ENCODE measurements at places on chromosomes 5 and 9.

DNA sequence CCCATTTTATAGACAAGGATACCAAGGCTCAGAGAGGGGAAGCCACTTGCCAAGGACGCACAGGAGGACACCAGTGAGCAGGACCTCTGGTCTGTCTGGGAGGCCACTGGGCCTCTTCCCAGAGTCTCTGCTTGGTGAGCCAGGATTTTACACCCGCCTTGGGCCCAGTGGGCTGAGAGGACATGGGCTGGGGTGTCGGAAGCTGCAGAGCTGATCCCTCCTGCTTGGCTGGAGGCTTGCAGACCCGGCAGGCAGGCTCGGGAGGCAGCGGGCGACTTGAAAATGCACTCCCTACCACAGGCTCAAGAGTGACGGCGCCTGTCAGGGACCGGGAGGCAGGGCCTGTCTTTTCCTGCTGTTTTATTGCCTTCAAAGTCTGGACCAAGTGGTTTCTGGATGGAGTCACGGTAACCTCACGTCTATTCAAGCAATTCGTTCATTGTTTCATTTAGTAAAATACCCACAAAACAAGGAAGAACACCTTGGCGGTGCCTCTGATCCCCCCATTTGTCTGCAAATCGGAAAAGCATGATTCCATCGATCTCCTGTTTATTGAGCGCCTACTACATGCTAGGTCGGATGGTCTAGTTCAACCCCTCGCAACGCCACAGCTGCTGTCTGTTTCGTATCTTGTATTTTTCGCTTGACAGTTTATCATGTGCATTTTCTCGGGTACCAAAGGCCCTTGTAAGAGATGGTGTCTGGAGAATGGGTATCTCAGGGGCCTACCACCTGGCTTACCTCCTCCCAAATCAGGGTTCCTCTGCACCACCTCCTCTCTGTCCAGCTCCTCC, 108.1 kb upstream of the IER5L start:
- DNase-seq = no peak

DNA sequence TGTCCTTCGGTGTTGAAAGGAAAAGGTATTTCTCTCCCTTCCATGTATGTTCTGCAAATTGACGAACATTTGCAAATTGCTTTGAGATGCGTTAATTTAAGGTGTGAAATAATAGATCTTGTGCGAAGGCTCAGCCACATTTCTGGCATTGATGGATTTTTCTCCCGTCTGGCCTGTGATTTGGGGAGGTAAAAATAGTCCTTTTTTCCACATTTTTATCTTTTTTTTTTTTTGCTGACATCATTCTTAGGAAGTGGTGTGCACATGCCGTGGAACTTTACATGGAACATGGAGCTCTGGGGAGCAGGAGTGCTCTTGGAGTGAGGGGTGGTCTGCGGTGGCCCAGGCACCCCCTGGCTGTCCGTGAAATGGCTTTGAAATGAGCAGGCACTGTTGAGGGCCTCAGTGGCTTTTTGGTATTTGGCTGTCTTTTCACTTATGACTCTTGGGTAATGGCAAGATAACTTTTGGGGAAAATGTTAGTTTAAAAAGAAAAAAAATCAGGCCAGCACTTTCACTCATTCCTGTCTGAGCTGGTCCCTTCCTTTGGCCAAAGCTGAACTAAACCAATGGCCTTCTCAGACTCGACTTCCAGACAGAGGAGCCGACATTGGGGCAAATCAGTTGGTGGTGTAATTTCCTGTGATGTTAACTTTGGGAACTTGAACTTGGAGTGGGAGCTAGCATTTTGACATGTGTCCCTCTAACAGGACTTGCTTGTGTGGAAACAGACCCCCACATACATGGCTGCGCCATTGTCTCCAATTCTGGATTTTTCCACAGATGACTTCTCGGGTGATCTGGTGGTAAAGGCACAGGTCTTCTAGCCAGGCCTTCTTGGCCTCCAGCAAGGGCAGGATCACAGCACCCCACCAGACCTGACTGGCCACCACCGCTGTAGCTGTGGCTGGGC, 4.2 kb downstream of the NEK6 start:
- DNase-seq = no peak

DNA sequence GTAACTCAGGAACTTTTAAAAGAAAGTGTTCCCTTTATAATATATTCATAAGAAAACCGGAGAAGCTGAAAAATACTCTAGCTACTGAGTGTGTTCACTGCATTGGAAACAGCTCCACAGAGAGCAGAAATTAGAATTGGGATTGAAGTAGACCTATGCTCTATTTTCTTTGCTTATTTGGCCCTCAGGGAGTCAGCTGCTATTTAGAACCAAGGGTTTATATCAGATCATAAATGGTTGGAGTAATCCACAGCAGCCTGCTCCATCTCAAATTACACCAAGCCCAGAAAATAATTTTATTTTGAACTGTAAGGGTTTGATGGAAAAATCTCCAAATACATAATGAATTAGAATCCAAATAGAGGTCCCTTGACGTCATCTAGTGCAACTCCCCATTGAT, 202.6 kb downstream of the ADAMTSL1 start:
- DNase-seq = no peak

- DNase-seq = no peak
Measured at GRCh38 chr5:152369298-152369697, 35.8 kb downstream of the NMUR2 start.

- no peak for DNase-seq
Measured at GRCh38 chr5:159097784-159098602, 1.7 kb downstream of the EBF1 start.

GRCh38 chr5:134175921-134176510, 734 bp downstream of the SKP1 start:
- DNase-seq = no peak

DNA sequence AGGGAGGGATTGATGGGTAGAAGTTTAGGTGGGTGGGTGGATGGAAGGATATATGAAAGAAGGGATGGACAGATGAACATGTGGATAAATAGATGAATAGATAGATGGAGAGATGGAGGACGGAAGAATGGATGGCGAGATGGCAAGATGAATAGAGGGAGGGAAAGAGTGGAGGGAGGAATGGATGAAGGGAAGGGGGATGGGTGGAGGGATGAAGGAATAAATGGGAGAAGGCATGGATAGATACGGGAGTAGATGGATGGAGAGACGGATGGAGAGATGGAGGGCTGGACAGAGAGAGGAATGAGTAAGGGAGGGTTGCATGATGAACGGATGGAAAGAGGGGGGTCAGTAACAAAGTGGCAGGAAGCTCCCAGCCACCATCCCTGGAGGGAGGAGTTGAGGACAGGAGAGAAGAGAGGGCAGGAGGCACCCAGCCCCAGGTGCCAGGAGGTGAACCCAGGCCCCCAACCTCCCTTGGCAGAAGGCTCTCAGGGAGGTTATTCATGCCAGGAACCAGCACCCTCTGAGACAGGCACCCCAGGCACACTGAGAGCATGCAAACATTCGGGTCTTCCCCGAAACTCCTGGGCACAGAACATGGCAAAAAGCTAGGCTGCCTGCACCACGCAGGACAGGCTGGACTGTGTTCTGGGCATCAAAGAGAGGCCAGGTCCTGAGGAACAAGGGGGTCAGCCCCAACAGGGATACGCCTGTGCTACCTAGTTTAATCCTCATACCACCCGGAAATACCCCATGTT, 9.1 kb downstream of the SARDH start:
- DNase-seq = no peak

GRCh38 chr5:141870228-141870627, 8.0 kb downstream of the PCDH1 start:
- no peak for DNase-seq

GRCh38 chr5:50667023-50667652, 701 bp downstream of the PARP8 start:
- DNase-seq = no peak

- DNase-seq = no peak
Measured at GRCh38 chr9:96513622-96514021, 63.7 kb downstream of the HABP4 start.

- no peak for DNase-seq
Measured at GRCh38 chr9:8855046-8855445, 1055.5 kb upstream of the DMAC1 start.

- no peak for DNase-seq
Measured at GRCh38 chr5:158463938-158464337, 605.0 kb upstream of the CLINT1 start.

DNA sequence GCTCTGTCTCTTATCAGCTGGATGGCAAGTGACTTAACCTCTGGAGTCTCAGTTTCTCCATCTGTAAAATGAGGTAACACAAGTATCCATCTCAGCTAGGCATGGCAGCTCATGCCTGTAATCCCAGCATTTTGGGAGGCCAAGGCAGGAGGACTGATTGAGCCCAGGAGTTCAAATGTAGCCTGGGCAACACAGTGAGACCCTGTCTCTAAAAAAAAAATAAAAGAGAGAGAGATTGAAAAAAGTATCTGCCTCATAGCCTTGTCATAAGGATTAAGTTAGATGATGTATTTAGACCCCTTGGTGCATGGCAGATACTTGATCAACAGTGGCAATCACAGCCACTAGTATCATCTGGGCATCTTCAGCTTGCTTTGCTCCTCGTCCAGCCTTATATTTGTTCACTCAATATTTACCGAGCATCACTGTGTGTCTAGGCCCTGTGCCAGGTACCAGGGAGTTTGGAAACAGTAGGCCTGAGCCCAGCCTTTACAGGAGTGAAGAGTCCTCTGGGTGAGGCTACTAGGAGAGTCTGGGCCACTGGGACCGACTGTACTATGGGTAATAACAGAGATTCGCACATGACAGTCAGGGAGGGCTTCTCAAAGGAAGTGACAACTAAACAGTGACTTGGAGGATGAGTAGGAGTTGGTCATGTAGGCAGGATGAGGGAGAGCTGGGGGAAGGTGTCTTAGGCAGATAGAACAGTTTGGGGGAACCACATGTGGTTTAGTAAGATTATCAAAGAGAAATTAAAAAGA, 34.2 kb downstream of the CORO2A start:
- DNase-seq = no peak

DNA sequence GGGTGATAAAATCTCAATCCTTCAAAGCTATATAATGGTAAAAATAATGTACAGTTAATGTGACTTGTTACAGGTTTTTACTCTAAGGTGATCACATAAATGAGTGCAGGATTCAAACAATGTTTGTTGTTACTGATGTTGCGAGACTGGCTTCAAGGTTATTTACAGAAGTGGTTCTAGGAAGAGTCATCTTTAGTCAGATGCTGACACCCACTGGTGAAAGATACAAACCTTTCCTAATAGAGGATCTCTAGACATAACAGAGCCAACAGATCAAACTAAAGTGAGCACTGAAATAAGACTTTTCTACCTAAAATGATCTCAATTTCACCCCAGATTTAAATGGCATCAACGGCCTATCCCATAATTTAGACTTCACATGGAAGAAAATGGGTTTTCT, 20.2 kb downstream of the ARSB start:
- DNase-seq = no peak

GRCh38 chr5:172097356-172097755, 90.7 kb downstream of the STK10 start:
- no peak for DNase-seq

DNA sequence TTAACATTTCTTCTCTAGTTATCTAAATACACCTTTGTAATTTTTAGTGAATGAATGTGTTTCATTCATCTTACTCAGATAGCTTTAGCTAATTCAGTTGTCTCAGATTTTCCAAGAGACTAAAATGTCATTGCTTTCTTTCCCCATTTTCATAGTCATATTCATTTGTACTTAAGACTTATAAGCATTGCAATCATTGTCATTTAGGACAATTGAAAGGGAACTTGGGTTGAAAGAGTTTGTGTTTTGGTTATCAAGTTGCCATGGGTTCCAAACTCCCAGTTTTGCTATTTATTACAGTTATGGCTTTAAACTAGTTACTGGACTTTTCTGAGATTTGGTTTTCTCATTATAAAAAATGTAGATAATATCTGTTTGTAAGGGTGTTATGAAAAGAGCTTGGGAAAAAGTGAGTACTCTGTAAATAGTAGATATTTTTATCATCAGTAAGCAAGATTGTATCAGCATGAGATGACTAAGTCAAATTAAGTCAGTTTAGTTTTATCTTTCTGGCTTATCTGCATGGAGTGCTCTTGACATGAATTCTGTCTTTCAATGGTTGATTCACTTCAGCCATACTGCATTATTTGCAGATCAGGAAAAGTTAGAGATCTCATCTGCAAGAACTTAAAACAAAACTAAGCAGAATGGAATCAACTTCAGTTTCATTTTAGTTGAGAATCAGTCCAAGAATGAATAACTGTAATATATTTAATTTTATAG, 107.5 kb downstream of the PBX3 start:
- no peak for DNase-seq

- DNase-seq = no peak
Measured at GRCh38 chr9:112858625-112859147, 32.0 kb downstream of the SLC46A2 start.

GRCh38 chr5:142587354-142587965, 98.4 kb downstream of the FGF1 start:
- DNase-seq = no peak

DNA sequence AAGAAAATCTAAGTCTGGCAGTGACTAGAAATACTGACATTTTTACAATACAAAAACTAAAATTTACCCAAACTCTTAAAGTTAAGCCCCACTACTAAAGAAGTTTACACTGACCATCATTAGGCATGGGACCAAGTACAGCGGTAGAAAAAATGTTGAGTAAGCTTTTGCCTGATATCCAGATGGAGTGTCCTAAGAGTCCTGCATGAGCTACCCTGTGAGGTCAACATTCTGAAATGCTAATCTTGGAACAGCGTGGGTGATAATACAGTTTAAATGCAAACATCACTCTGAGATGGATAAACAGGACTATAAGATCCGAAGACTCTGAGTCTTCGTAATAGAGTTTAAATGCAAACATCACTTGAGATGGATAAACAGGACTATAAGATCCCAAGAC, 189.7 kb downstream of the DCP2 start:
- no peak for DNase-seq

- DNase-seq = no peak
Measured at GRCh38 chr5:145775893-145776444, 59.2 kb downstream of the PRELID2 start.

GRCh38 chr5:7941692-7942091, 72.7 kb downstream of the MTRR start:
- no peak for DNase-seq

GRCh38 chr9:21504894-21505293, 22.8 kb upstream of the IFNE start:
- DNase-seq = no peak

DNA sequence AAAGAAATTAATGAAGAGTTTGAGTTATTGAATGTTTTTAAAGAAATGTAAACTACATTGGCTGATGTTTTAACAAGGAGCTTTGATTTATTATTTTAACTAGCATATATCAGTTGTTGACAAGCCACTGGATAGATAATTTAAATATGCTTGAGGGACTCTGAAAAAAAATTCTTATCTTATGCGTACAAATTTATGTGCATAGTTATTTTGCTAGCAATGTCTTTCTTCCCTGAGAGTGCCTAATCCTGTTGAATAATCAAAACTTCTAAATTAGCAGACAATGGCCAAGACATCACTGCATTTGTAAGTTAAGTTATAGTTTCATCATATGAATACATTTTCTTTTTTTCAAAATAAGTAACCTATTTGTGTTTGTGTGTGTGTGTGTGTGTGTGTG, 342.3 kb downstream of the MED10 start:
- DNase-seq = no peak

DNA sequence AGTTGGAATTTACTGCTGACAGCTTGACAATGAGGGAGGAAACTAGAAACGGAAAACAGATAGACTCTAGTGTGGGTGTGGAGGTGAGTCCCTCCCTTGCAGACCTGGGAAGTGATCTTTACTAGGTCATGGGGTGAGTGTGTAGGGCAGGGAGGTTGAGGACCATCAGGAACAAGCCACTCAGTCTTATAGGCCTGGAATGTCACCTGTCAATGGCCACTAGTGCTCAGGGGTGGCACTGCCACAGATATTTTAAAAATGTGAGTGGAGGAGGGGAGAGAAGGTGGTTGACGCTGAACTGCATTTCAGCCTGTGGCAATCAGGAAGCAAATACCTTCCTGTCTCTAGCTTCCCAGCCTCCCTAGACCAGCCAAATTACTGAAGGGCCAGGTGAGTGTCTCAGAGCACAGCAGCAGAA, 9.0 kb downstream of the OR2S2 start:
- DNase-seq = no peak

Measured in stimulated activated CD8-positive, alpha-beta memory T cell treated with anti-CD3 and anti-CD28 coated beads, Interleukin-7, amount 100 ng/mL, for 1 hour (primary cell).